ENCODE measurements at places on chromosomes 7 and 10.

GRCh38 chr7:27119412-27119911, 11.1 kb downstream of the HOXA4 start:
- no peak for DNase-seq

GRCh38 chr7:132422502-132423111, 153.7 kb downstream of the PLXNA4 start:
- DNase-seq, result no peak

DNA sequence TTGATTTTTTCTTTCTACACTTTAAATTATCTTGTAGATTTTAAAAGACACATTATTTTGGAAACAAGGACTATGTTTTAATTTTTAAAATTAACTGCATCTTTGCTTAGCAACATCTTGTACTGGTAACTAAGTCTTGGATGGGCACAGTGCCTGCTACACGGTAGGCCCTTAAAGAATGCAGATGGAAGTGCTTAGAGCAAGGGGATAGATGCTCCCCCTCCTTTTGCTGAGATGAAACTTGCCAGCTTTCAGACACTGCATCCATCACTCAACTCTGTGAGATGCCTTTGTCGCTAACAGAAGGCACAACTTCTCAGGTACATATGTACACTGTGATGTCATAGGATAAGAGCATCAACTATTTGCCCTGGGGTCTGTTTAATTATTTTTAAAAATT, 103.9 kb downstream of the LRRC18 start:
- DNase-seq, result no peak

GRCh38 chr10:103800789-103801540, 54.4 kb downstream of the SH3PXD2A start:
- peak; percentile 55 for DNase-seq

DNA sequence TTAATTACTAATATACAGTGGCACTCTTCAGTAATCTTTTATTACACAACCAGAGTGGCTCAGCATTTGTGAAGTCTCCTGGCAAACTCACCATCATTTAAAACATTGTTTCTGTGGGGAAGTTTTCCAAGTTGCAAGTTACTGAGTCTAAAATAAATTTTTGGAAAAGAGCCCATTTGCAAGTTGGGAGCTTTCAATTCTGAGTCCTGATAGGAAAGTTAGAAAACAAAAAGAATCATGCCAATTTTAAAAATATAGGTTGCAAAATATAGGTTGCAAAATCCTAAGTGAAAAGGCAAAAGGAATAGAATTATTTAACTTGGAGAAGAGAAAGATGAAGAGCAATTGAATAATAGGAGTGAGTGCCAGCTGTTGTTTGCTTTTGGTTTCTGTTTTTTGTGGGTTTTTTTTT, 378.8 kb upstream of the C7orf33 start:
- no peak for DNase-seq

- DNase-seq, result no peak
Measured at GRCh38 chr10:10831085-10831484, 186.6 kb upstream of the CELF2 start.

DNA sequence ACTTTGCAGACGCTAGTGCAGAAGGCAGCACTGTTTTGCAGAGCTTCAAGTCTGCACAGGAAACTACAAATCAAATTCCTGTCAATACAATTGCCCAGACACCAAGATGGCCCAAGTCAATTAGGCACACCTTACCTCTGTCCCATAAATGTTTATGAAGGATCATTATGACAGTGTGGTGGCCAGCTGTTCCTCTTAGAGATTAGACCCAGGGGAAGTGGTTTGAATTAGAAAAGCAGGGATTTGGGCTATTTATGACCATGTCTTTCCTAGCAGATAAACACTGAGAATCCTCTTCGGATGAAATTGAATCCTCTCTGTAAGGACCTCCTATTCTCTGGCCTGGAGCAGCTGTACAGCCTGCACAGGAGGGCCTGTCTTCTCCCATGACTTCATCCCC, 9.9 kb upstream of the NEUROG3 start:
- DNase-seq, result no peak

- peak; percentile 42 for DNase-seq
Measured at GRCh38 chr10:93074147-93074596, 479 bp downstream of the CYP26A1 start.

GRCh38 chr7:130148561-130148960, 56.6 kb downstream of the TMEM209 start:
- no peak for DNase-seq

DNA sequence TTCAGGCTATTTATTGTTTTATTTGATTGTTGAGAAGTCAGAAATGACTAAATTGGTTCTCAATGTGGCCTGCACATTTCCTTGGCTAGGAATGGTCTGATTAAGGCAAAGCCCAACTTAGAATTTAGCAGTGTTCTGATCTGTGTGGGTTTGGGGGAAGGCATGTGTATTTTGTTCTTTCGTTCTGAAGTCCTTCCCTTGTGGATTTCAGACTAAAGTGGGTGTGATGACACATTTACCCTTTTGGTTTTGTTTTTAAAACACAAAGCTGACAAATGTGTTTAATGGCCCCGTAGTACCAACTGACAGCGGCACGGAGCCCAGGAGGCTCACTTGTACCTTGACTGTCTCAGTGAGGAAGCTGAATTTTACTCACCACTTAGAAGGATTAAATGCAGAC, 452.3 kb upstream of the GALNT17 start:
- DNase-seq, result peak; percentile 47

GRCh38 chr10:8674230-8674629, 619.7 kb downstream of the GATA3 start:
- no peak for DNase-seq

DNA sequence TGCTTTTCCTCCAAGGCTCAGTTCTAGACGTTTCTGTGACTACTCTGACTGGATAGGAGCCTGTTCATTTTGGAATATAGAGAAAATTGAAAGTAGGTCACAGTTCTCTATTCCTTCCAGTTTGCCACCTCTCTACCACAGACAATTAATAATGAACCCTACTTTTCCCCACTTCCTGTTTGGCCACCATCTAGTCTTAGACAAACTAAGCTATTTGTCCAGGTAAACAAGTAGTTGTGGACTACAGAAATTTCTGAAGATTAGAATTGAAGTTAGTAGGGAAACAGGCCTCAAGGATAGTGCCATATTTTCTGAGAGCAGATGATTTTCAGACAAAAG, 87.0 kb downstream of the AUTS2 start:
- DNase-seq, result no peak

DNA sequence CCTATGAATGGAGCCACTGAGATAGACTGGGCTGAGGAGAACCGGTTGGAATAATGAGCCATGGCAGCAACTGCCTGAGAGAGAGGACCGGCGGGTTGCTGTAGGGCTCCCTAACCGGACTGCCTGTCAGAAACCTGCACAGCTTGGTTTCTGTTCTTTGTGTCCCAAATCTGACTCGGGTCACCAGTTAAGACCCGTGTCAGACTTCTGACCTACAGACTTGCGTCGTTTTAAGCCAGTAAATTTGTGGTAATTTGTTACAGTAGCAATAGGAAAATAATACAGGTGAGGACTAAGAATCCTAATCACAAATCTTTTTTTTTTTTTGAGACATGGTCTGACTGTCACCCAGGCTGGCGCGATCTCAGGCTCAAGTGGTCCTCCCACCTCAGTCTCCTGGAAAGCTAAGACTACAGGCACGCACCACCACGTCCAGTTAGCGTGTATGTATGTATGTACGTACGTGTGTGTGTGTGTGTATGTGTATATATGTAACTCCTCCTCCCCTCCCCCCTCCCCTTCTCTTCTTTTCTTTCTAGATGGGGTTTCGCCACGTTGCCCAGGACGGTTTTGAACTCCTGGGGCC, 672 bp upstream of the DDX56 start:
- DNase-seq, result no peak

GRCh38 chr10:51004776-51005175, 69.5 kb upstream of the PRKG1 start:
- no peak for DNase-seq

- no peak for DNase-seq
Measured at GRCh38 chr10:71695502-71696476, 23.8 kb downstream of the C10orf105 start.

- DNase-seq, result no peak
Measured at GRCh38 chr10:14403881-14404623, 73.3 kb upstream of the FRMD4A start.

- DNase-seq, result no peak
Measured at GRCh38 chr10:13740461-13740860, 153.7 kb downstream of the PRPF18 start.

- no peak for DNase-seq
Measured at GRCh38 chr10:92238054-92238585, 52.8 kb downstream of the CPEB3 start.

DNA sequence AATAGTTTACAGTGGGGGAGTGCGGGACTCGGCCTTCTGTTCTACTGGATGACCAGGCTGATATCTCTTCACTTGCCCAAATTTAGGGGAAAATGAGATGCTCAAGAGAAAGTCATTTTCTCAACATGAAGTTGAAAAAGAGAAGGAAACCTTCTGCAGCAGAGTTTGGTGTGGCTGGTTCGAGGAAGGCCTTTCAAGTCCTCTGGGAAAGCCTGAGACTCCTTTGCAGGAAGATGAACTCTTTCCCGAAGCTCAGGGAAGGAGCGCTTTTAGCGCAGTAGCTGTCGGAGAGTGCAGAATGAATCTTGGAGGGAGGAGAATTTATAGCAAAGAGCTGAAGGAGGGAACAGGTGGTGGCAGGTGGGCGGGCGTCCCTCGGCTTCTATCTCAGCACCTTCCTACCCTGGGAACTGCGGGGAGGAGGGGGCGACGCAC, at the start of gene ATOH7:
ATOH7 (minus strand) TSS at position 297 of the 435 bp plus-strand sequence. CDS start 436 bp downstream, outside the sequence.
- DNase-seq, result no peak

DNA sequence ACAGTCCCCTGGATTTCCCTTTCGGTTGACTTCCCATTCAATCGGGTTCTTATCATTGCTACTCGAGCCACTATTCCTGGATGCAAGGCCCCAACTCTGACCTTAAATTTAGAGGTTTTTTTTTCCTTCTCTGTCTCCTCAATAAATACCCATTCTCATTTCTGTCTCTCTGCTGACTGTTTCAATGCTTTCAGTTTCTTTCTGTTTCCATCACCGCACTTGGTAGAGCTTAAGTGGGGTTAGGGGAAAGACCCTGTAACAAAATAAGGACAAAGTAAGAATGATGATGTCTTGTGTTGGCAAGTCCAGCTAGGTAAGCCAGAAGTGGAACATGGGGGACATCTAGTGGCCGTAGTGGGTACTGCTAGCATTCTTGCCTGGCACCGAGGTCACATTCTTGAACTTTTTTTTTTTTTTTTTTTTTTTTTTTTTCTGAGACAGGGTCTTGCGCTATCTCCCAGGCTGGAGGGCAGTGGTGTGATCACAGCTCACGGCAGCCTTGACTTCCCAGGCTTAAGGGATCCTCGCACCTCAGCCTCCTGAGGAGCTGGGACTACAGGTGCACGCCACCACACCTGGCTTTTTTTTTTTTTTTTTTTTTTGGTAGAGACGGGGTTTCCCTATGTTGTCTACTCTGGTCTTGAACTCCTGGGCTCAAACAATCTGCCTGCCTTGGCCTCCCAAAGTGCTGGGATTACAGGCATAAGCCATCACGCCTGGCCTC, 40.3 kb downstream of the ZC3HC1 start:
- DNase-seq, result peak; percentile 84

DNA sequence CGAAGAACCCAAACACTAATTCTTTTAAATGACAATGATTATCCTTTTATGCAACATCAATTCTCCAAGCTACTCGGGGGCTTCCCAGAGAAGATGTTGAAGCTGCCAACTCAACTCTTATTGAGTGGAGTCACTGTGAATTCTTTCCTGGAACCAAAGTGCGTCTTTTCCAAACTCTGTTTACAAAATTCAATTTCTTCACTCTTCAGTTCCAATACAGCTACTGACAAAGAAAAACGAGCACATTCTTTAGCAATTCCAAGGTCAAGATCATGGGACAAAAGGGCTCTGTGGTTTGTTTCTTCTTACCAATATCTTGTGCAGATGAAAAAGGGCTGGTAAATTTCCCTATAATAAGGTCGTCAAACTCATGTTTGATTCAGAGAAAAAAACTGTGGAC, 74.2 kb downstream of the FAS start:
- no peak for DNase-seq
